Fibroblast of skin of right biceps (primary cell): ENCODE measurements at places on chromosomes 7 and 10.

- peak; percentile 4 for DNase-seq
These were observed 137.2 kb upstream of the GPR22 start for GRCh38 chr7:107332488-107333269.

DNA sequence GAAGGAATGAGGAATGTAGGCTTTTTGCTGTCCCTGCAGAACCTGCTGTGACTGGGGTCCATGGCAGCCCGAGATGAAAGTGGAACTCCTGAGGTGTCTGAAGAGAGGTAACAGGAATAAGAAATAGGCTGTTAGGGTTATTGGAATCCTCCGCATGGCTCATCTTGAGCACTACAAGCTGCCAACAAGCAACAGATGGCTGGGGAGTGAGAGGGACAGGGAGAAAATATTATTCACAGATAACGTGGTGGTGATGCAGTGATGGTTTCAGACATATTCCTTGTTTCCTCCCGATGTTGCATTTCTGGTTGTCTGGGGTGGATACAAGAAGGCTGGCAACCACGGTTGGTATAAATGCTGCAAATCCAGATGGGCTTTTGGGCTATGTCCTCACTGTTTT is 46.1 kb downstream of the AP3M1 start:
- DNase-seq: no peak

GRCh38 chr10:107767185-107767584 is 602.7 kb upstream of the SORCS1 start:
- DNase-seq: no peak

DNA sequence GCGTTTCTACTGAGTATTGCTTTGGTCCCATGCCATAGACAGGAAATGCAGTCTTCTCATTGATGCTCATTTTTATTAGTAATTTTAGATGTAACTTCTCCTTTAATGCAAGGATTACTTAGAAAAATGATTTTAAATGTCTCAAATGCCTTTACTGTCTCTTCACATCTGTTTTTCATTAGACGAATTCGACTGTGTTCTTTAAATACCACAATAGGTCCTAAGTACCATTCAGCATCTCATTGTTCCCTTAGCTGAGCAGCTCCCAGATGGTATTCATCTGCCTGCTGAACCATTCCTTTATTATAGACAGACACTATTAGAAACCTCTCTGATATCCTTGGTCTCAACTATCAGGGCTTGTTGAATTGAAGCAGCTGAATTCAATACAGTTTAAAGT is 113.6 kb downstream of the LSMEM1 start:
- peak; percentile 67 for DNase-seq

DNA sequence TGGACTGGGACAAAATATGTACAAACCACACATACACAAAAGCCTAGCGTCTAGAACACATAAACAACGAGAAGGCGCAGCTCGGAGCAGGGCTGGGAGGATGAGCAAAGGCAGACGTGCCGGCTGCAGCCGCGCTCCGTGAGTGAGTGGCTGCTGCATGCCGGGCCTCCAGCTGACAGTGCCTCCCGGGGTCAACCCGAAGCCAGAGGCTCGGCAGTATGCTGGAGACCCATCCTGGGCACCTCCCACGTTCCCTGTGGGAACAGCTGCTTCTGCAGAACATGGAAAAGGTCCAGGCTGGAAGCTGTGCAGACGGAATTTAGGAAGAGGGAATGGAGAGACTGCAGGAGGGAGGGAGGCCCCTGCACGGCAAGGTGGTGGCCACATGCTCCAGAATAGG is 3.6 kb upstream of the GPR146 start:
- DNase-seq: peak; percentile 58

DNA sequence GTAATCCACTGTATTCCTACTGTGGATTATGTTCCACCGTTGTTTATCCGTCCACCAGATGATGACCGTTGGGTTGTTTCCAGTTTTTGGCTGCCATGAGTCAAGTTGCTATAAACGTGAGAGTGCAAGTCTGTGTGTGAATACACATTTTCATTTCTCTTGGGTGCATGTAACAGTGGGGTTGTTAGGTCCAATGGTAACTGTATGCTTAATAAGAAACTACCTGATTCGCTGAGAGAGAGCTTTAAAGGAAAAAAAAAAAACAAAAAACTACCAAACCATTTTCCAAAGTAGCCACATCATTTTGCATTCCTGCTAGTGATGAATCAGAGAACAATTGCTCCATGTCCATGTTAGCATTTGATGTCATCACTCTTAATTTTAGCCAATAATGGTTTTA is 15.9 kb downstream of the UBN2 start:
- DNase-seq: peak; percentile 68

DNA sequence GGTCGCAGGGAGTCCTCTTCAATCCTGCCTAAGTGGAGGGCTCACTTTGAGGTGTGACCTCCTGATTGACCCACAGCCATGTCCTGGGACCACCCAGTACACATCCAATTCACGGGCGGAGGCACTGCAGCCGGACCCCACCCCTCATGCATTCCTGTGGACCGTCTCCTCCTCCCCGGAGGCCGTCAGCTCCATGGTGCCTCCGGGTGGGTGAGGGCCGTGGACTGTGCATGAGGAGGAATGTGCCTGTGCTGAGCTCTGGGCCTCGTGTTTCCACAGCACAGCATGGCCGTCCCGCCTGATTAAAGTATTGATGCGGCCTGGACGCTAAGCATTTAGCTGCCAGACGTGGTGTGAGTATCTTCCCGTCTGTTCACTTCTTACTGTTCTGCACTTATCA is 52.8 kb downstream of the CFAP46 start:
- DNase-seq: no peak

DNA sequence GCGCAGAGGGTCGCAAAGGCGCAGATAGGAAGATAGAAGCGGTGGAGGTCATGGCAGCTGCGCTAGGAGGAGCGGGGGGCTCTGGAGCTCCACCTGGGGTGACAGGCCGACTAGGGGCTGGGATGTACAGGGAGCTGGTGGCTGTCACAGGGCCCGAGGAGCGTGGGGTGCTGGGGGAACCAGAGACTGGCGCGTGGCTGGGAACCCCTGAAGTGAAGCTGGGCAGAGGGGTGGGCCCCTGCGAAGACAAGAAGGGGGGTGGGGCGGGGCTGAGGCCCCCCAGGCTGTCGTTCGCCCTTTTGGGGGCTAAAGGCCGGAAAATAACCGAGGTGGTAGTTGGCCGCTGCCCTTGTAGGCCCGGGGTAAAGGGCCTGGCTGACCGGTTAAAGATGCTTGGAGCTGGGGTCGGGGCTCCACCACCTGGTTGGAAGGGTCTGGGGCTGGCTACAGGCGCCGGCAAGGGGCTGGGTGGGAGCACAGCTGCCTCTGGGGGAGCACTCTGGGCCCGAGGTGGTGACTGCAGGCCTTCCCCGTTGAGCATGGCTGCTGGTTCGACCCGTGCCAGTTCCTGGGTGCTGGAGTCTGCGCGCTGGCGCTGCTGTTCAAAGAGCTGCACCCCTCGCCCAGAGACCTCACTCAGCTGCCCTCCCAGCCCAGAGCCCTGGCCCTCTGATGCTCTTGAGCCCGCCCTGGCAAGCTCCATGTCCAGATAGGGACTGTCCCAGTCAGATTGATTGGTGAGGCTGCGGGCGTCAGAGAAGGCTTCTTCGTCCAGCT is 6.8 kb upstream of the MYOZ1 start:
- no peak for DNase-seq

DNA sequence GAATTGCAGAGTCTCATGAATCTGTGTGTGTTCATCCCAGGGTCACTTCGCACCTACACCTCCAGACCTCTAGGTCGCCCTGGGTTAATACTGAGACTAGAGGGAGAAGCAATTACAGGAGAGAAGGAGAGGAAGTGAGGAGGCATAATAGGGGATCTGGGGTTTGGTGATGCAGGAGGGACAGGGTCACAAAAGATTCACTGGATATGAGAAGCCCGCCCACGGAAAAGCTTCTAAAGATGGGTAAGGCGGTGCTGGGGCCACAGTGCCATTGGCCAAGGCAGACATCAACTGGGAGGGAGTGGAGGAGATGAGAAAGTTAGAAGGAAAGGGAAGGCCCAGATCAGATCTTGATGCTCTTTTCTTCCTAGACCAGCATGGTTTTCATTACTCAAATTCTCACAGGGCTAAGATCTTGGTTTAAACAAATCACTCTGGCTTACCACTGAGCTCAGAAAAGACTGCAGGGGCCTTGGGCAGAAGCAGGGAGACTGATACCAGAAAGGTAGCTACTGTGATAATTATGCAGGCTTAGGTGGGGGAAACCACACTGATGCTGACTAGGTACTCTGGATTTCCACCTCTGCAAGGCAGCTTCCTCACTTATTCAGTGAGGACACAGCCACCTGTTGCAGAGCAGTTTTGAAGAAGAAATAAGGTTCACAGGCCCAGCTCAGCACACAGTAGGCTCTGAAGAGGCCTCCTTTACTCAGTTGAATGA is 17.4 kb upstream of the ZNF273 start:
- DNase-seq: no peak

DNA sequence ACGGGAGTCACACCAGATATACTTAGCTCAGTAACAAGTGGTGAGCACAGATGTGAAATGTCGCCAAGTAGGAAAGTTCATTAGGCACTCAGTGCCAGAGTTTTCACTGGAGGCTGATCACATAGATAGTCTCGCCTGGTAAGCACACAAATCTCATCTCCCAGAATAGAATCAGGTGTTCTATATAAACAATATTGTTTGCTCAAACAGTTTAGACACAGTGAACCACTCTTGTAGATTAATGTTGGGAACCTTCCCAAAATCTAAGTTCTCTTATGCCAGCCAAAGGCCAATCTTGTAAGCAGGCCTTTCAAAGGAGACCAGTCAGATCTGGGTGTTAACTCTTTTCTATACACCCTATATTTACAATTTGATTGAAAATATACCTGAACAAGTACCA is 716.5 kb upstream of the GRM3 start:
- no peak for DNase-seq

GRCh38 chr10:128049226-128050120 is 76.8 kb downstream of the MKI67 start:
- no peak for DNase-seq

GRCh38 chr7:22565315-22565811 is 65.4 kb upstream of the STEAP1B start:
- DNase-seq: peak; percentile 81

DNA sequence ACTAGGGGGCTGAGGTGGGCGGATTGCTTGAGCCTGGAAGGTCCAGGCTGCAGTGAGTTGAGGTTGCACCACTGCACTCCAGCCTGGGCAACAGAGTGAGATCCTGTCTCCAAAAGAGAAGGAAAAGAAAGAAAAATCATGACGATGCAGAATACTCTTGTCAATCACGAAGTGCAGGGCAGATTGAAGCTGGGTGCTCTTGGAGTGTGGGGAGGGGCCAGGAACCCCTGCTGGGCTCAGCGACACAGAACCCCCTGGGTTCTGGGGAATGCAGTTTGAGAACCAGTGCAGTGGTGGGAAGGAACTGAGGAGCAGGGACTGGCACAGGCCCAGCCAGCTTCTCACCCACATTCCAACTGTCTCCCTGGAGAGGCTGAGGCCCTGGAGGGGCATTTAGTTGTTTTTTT is 10.8 kb upstream of the INTS1 start:
- DNase-seq: no peak

- DNase-seq: no peak
These were observed 54.5 kb upstream of the TOMM7 start for GRCh38 chr7:22876986-22877729.
